Ovary (tissue), 10 donors: ENCODE measurements at places on chromosomes 2 and 18. TPM values are rescaled to one million over a fixed set of nuclear protein-coding genes. Genes with fewer than 3 reads are reported as not detected.

GRCh38 chr2:7004636-7005035, 87.4 kb downstream of the RNF144A start:
- DNase-seq: no peak
- H3K4me3 ChIP-seq: no peak overlapping the region
- H3K36me3 ChIP-seq: no peaks in the 10 kb centered on the region
- peaks cover 3% of the 10 kb centered on the region for H3K4me1 ChIP-seq

GRCh38 chr18:13161276-13161899, 57.2 kb upstream of the LDLRAD4 start:
- H3K36me3 ChIP-seq: no peaks in the 10 kb centered on the region
- no peaks in the 10 kb centered on the region for H3K27me3 ChIP-seq
- no peak overlapping the region for H3K27ac ChIP-seq
- DNase-seq: no peak
- H3K4me3 ChIP-seq: no peak overlapping the region

GRCh38 chr2:27042985-27043634, 8.4 kb upstream of the AGBL5 start:
- no peaks in the 10 kb centered on the region for H3K27me3 ChIP-seq
- H3K27ac ChIP-seq: no peak overlapping the region
- no peaks in the 10 kb centered on the region for H3K36me3 ChIP-seq
- H3K4me1 ChIP-seq: no peaks in the 10 kb centered on the region
- no peak for DNase-seq

- H3K27ac ChIP-seq: no peak overlapping the region
- no peak overlapping the region for H3K4me3 ChIP-seq
- no peaks in the 10 kb centered on the region for H3K4me1 ChIP-seq
- H3K36me3 ChIP-seq: no peaks in the 10 kb centered on the region
Observed at GRCh38 chr18:54100466-54100865, 124.0 kb downstream of the MBD2 start.

DNA sequence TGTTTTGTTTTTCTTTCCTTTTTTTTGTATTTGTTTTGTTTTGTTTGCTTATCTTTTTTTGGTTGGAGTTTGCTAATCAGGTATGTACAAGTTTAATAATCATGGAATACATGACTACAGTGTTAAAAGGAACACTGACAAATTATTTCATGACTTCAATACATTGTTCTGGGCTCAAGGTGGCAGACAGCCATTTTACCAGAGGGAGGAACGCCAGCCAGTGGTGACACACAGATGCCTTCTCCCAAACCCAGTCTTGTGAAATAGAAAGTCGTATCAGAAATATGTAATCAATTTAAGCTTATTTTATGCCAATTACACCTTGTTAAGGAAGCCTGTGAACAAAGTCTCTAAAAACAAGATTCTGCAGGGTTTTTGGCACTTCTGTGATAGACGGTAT, 264.0 kb upstream of the EPHA4 start:
- H3K27ac ChIP-seq: no peak overlapping the region
- no peaks in the 10 kb centered on the region for H3K4me1 ChIP-seq
- DNase-seq: no peak
- no peaks in the 10 kb centered on the region for H3K27me3 ChIP-seq
- no peaks in the 10 kb centered on the region for H3K36me3 ChIP-seq

- no peak overlapping the region for H3K4me3 ChIP-seq
- peak; percentile 42 for DNase-seq
- peaks cover 5% of the 10 kb centered on the region for H3K4me1 ChIP-seq
Observed at GRCh38 chr2:237154082-237154638, 68.5 kb downstream of the COPS8 start.

DNA sequence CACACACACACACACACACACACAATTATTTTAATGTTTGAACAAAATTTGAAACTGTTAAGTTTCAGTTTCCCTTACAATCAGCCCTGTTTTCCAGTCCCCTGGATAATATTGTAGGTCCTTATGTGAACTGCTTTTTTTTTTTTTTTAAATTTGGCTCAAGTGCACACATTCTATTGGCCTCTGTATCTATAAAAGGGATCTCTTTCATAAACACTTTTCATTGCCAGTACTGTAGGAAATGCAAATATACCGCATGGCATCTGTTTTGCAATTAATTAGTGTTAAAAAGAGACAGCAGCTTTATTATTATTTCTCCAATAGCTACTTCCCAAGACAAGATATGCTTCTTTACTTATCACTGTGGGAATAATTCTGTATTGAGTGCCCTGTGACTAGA, 738.7 kb downstream of the EPHA4 start:
- H3K27me3 ChIP-seq: no peaks in the 10 kb centered on the region
- H3K36me3 ChIP-seq: no peaks in the 10 kb centered on the region
- H3K27ac ChIP-seq: no peak overlapping the region
- no peaks in the 10 kb centered on the region for H3K4me1 ChIP-seq
- H3K4me3 ChIP-seq: no peak overlapping the region
- DNase-seq: no peak

- no peak overlapping the region for H3K4me3 ChIP-seq
- H3K36me3 ChIP-seq: no peaks in the 10 kb centered on the region
- DNase-seq: no peak
- no peaks in the 10 kb centered on the region for H3K4me1 ChIP-seq
- H3K27ac ChIP-seq: no peak overlapping the region
Observed at GRCh38 chr18:66724664-66725356, 120.9 kb upstream of the CDH19 start.

DNA sequence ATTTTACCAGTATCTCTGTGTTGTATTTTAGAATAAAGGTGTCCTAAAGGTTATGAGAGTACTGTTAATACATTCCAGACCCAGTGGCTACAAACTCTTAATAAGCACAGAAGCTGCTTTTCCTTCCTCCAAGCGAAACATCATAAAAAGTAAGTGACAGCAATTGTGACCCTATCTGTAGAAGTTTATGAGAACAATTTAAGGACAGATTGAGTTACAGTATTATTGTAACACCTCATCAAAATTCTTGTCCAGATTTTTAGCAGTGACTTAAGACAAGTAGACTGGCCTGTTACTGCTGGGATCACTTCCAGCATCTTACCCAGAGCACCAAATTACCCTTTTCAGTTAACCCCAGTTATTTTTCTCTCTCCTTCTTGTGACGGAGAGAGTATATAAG, 154.6 kb downstream of the ERBB4 start:
- H3K27ac ChIP-seq: no peak overlapping the region
- H3K4me3 ChIP-seq: no peak overlapping the region
- no peak for DNase-seq
- no peaks in the 10 kb centered on the region for H3K36me3 ChIP-seq

GRCh38 chr18:25077944-25078723, 273.8 kb downstream of the ZNF521 start:
- H3K27me3 ChIP-seq: no peaks in the 10 kb centered on the region
- no peak overlapping the region for H3K27ac ChIP-seq
- H3K4me1 ChIP-seq: no peaks in the 10 kb centered on the region
- no peak for DNase-seq
- no peak overlapping the region for H3K4me3 ChIP-seq
- no peaks in the 10 kb centered on the region for H3K36me3 ChIP-seq

DNA sequence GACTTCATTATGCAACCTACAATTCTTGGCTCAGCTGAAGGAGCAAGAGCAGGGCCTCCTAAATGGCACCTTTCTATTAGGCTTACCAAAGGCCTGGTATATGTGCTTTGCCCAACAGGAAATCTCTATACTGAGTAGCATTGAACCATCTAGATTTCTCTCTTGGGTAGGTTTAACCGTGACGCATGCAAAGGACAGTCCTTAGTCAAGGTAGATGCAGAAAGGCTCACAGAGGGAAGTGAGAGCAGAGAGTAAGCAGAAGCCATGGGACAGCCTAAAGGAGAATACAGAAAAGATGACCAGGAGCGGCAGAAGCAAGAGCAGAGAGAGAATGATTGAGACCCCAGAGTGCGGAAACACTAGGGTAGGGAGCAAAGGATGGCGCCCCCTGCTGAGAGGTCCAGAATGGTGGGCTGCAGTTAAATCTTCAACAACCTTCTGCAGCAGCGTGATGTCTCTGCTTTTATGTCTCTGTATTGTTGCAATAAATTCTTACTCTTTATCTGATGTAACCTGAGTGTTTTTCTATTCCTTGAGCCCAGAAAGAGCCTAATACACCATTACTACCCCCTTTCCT, 4.7 kb upstream of the OSBPL1A start:
- H3K4me3 ChIP-seq: no peak overlapping the region
- H3K36me3 ChIP-seq: no peaks in the 10 kb centered on the region
- no peaks in the 10 kb centered on the region for H3K27me3 ChIP-seq
- peaks cover 2% of the 10 kb centered on the region for H3K4me1 ChIP-seq

DNA sequence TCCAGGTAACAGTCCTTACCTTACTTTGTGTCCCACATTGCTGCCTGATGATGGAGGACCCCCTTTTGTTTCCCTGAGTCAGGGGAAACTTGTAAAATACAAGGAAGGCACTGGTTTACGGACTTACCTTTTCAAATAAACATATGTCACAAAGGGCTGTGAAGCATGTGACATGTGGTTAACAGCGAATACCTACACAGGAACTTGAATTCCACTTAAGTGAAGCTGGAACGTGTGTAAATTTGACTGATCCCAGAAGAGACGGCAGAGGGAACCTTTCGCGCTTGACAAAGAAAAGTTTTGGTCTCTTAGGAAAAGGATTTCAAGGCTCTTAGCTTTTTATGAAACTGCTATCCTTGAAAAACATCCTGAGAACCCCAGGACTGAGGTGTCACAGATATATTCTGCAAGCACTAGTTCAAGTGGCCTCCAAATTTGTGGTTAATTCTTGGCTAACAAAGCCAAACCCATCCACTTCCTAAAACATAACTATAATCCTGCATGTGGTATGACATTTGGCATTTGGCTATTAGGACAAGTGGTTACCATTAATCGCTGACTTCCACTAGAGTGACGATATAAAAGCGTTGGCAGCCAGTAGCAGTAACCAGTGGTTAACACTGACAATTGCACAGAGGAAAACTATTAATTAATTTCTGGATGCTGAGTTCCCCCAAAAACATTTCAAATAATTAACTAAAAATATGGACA, 55.6 kb downstream of the ITGB6 start:
- H3K4me1 ChIP-seq: no peaks in the 10 kb centered on the region
- H3K36me3 ChIP-seq: no peaks in the 10 kb centered on the region
- H3K27ac ChIP-seq: no peak overlapping the region
- no peak overlapping the region for H3K4me3 ChIP-seq
- H3K27me3 ChIP-seq: no peaks in the 10 kb centered on the region

DNA sequence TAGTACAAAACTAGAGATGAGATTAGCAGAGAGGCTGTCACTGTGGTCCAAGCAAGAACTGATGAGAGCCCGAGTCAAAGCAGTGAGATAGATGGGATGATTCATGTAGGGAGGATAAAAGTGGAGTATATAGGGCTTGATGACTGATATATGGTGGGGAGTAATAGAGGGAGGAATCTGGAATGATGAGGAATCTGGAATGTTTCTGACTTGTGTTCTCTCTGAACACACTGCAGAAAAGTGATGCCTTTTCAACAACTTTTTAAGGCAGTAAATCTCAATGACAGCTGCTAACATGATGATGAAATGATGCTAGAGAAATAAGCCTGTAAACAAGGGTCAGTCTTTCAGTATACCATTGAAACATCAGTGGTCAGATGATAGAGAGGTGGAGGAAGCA, 143.5 kb upstream of the SP5 start:
- no peak for DNase-seq
- H3K27me3 ChIP-seq: no peaks in the 10 kb centered on the region
- H3K36me3 ChIP-seq: no peaks in the 10 kb centered on the region

- no peaks in the 10 kb centered on the region for H3K27me3 ChIP-seq
- no peak overlapping the region for H3K27ac ChIP-seq
- no peaks in the 10 kb centered on the region for H3K36me3 ChIP-seq
Observed at GRCh38 chr2:119112770-119113488, 45.6 kb downstream of the C1QL2 start.

DNA sequence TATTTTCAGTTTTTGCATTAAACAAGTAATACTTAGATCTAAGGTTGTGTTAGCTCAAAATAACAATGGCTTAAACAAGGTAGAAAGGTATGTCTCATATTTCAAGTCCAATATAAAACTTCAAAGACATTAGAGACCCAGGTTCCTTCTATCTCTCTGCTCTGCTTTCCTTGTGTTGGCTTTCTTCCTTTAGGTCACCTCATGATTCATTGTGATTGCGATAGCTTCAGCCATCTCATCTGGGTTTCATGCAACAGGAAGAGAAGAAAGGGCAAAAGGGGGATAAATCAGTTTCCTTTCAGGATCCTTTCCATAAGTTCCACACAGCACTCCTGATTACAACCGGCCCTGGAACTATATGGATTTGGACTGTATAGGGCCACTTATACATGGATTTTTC, 16.0 kb upstream of the TBR1 start:
- no peak overlapping the region for H3K4me3 ChIP-seq
- H3K27ac ChIP-seq: no peak overlapping the region
- no peaks in the 10 kb centered on the region for H3K36me3 ChIP-seq

- H3K27me3 ChIP-seq: no peaks in the 10 kb centered on the region
- no peak overlapping the region for H3K4me3 ChIP-seq
- DNase-seq: no peak
- no peaks in the 10 kb centered on the region for H3K36me3 ChIP-seq
- H3K4me1 ChIP-seq: no peaks in the 10 kb centered on the region
Observed at GRCh38 chr2:157271590-157272203, 14.2 kb downstream of the GALNT5 start.

DNA sequence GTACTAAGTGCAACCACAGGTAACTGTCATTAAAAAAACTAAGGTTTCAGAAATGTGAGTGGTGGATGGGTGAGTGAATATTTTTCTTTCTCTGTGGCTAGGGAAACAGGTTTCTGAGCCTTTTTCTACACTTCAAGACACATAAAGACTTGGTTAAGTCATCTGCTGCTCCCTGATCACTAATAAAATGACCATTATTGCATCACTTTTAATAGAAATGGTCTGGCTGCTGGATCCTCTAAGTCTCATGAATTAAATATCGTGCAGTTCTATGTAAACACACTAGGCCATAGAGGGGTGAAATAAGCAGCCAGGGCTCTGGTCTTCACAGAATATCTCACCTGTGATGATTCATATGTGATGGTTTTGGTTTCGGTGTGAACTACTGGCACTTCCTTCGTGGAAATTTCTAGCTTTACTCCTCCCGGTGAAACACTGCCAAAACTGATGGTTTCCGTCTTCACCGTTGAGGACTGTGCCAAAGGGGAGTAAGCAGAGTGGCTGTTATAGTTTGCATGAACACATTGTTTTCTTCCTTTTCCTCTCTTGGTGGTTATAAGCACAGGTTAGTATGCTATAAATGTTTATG, 100.4 kb upstream of the ZBTB14 start:
- H3K4me3 ChIP-seq: no peak overlapping the region
- no peak for DNase-seq
- H3K27ac ChIP-seq: no peak overlapping the region
- H3K27me3 ChIP-seq: no peaks in the 10 kb centered on the region

DNA sequence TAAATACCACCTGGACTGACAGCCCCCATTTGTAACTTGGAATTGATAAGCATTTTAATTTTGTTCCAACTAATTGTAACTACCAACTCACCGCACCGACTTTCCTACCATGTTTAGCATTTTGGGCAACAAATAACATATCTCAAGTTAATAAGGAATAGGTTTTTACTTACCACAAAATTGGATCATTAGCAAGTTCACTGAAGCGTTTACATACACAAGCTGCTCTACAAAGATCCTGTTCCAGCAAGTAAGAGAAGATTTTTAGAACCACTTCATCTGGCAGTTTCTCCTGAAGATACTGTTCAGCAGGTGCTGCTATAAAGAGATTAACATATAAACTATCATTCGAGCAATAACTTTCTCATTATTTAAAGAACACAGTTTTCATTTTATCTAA, 55.7 kb downstream of the MSH6 start:
- H3K4me1 ChIP-seq: peaks cover 3% of the 10 kb centered on the region
- H3K27ac ChIP-seq: no peak overlapping the region
- no peak for DNase-seq
- no peaks in the 10 kb centered on the region for H3K27me3 ChIP-seq
- H3K4me3 ChIP-seq: no peak overlapping the region
- no peaks in the 10 kb centered on the region for H3K36me3 ChIP-seq

Gene CTAGE1
- total RNA-seq: not detected

Gene TIGD1
- 8.6 TPM for total RNA-seq

Gene RUFY4
- 0.11 TPM for total RNA-seq

Gene IMP4
- 63.1 TPM for total RNA-seq

Gene SPC25
- total RNA-seq: 0.45 TPM

Gene TDRD15
- not detected for total RNA-seq

Gene CREG2
- total RNA-seq: 0.57 TPM

Gene PRKAG3
- not detected for total RNA-seq
